ENCODE measurements at places on chromosomes 11 and 22. TPM values are rescaled to one million over a fixed set of nuclear protein-coding genes. Genes with fewer than 3 reads are reported as not detected.

UBQLNL gene
- not detected for total RNA-seq

GDPD5 gene
- 1.1 TPM for total RNA-seq

TRIM48 gene
- total RNA-seq = not detected

MOGAT2 gene
- not detected for total RNA-seq

OR52H1 gene
- total RNA-seq = 0.38 TPM

PHOX2A gene
- not detected for total RNA-seq

MGAT3 gene
- total RNA-seq = 0.97 TPM

AGBL2 gene
- total RNA-seq = 0.76 TPM

APOA5 gene
- total RNA-seq = not detected

THY1 gene
- total RNA-seq = 2.3 TPM

MPZL2 gene
- total RNA-seq = 249 TPM

TTC28 gene
- total RNA-seq = 21.4 TPM

GAL3ST1 gene
- total RNA-seq = not detected

All from esophagus squamous epithelium (tissue), 5 donors.